Naive thymus-derived CD4-positive, alpha-beta T cell (primary cell): ENCODE measurements at places on chromosomes 6 and 20.

GRCh38 chr6:89501222-89501621 lies 68.3 kb downstream of the ANKRD6 start:
- DNase-seq = no peak

GRCh38 chr20:16007164-16007563 lies 566.1 kb downstream of the KIF16B start:
- DNase-seq = no peak

- DNase-seq = no peak
Measured at GRCh38 chr20:59247731-59248684, 52.4 kb upstream of the EDN3 start.

DNA sequence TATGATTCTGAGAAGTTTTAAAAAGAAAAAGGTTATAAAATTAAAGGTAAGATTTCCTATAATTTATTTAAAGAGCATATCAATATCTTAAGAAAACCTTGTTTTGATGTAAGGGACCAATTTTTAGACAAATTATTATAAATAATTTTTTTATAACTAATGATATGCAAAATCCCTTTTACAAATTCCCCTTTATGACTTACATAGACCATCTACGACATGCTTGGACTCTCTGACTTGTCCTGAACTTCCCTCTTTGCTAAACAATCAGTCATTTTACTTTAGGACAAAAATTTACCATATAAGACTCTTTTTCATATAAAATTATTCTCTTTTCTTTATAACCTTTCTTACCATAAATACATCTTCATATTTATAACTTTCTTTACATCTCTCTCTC lies 15.3 kb upstream of the ANGPT4 start:
- no peak for DNase-seq

DNA sequence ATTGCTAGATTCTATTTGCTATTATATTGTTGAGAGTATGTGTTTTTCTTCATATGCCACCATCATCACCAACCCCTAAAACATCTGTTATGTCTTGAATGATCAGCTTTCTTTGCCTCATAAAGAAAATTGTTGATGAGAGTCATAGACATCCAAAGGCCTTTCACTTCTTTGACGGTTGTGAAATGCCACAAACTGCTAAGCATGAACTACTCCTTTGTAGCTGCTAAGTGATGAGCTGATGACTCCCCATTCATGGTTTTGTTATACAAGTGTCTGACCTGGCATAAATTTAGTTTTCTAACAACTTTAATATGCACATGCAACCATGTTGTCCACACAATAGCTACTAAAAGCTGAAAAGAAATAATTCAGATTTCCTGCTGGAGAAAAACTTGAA lies 684 bp upstream of the MED23 start:
- no peak for DNase-seq

DNA sequence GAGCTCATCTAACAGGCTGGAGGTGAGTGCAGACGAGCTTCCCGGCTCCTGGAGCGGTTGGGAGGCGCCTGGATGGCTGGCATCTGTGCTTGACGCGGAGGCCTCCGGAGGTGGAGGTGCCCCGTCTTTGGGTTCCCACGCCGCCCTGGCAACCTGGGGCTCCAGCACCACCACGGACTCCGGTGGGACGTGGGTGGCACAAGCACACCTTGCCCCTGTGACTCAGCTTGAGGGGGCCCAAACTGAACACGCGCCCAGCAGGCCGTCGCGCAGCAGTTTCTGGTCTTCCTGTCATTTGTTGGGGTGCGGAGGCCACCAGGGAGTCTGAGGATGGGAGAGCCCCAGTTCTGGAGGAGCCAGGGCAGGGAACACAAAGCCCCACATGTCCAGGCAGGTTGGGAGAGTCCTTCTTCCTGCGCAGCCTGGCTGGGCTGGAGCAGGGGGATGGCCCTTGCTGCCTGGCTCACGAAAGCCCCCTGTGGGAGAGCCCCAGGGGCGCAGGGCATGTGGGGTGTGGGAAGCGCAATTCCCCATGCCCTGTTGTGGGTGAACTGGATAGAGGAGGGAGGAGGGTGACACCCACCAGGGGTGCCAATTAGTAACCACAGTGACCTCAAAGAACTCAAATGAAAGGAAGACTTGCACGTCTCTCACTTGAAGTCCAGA lies 1378.6 kb upstream of the DEFB115 start:
- DNase-seq = no peak

DNA sequence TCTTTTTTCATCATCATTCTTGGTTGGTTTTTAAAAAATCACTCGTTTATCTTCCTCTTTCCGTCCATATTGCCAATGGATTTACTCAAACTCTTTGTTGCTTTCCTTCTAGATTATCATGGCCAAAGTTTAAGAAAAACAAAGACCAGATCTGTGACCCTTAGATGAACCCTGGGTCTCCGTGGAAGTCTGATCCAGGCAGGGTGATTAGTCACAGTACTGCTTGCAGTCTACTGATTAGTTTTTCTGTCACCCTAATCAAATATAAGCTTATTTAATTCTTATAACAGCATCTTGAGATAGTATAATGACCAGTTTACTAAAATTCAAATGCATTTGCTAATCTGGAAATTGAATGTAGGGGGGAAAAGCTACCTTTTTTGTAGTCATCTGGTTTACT lies 6.0 kb upstream of the SMIM28 start:
- DNase-seq = no peak

- no peak for DNase-seq
Measured at GRCh38 chr6:79305020-79305419, 70.5 kb upstream of the HMGN3 start.

GRCh38 chr20:24118441-24119175 lies 130.0 kb upstream of the GGTLC1 start:
- DNase-seq = no peak

GRCh38 chr6:37648465-37649330 lies 49.0 kb downstream of the MDGA1 start:
- DNase-seq = peak; percentile 42

- DNase-seq = no peak
Measured at GRCh38 chr6:125302840-125303511, 1.2 kb upstream of the HDDC2 start.

DNA sequence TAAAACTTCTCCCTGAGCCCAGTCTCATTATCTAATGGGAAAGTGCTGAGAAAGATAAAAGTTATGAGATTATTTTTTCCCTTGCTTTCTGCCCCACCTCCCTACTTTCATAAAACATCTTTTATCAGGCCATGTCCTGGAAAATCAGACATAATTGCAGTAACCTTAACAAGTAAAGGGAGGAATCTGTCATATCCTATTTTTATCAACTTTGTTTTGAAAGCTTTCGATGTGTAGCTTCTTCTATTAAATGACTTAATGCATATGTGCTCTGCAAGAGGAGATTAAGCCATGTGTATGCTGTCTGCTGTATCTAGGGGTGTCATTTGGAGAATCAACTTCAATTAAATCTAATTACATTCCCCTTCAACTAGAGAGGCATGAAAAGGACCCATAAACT lies 408.9 kb downstream of the CBLN4 start:
- DNase-seq = no peak

GRCh38 chr20:38581013-38581412 lies at the start of gene ADIG:
ADIG (plus strand) TSS chr20:38581197; CDS start chr20:38581251, 54 bp downstream.
- DNase-seq = no peak

GRCh38 chr6:82371799-82372546 lies 8.4 kb downstream of the TPBG start:
- no peak for DNase-seq

GRCh38 chr6:138198430-138199091 lies 19.7 kb downstream of the PBOV1 start:
- DNase-seq = no peak

GRCh38 chr6:148218542-148219258 lies 123.9 kb upstream of the SASH1 start:
- no peak for DNase-seq

- DNase-seq = no peak
Measured at GRCh38 chr6:15509335-15509933, 153.4 kb downstream of the DTNBP1 start.

GRCh38 chr6:112470376-112470775 lies 123.2 kb downstream of the RFPL4B start:
- no peak for DNase-seq

GRCh38 chr6:54768494-54768893 lies 78.1 kb upstream of the FAM83B start:
- no peak for DNase-seq

DNA sequence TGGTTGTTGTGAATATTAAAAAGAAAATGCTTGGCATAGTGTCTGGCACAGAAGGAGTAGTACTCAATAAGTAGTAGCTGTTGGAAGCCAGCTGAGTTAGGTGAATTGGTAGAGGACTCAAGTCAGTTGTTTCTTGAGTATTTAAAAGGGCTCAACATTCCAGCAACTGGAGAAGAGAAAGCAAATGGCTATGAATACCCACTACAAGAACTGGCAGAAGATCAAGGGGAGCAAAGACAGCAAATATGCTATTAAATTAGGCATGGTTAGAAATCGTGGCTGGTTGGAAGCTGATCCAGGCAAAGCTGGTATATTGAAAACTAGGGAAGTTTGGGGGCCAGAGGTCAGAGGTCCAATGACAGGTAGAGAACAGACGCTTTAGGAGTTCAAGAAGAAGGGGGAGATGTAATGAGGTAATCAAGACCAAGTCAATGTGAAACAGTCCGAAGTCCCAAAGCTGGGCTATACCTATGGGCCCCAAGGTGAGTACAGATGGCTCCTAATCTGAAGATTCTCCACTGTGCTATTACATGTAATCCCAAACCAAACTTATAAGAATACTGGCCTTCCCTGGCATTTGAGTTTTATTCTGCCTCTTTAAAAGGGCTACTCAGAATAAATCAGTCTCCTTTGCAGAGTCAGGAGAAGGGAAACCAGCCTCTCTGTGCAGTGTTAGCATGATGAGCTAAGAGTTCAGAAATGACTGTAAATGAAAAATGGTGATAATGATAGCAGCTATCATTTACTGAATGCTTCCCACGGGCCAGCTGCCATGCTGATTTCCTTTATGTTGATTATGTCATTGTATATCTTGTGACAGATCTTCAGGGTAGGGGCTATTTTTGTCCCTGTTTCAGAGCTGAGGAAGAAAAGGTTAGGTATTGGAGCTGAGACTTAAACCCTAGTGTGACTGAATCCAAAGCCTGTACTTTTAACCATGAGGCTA lies 122.3 kb downstream of the ANKS1A start:
- no peak for DNase-seq

DNA sequence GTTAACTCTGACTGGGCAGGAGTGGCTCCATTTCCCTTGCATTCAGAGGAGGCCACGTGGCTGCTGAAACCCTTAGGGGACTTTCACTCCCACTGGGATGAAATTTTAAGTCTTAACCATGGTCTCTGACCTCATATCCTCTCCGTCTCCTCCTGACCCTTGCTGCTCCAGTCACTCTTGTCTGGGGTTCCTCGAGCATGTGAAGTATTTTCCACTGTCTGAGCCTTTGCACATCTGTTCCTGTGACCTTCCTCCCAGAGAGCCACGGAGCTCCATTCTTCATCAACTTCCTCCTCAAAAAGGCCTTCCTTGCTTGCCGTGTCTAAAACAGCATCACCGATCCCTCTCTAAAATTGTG lies 153.0 kb upstream of the UST start:
- DNase-seq = no peak

DNA sequence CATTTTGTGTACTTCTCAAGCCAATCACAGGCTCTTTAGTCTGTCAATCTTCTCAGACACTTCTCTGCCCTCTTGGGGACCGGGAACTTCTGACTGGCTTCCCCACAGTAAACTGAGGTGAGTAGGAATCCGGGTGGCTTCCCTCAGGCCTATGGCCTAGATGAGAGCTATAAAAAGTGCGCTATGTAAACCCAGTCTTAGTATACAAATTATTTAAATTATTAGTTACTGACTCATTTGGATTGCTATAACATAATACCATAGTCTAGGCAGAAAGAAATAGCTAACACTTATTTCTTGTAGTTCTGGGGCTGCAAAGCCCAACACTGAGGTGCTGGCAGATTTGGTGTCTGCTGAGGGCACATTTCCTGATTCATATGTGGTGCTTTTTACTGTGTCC lies 109.2 kb upstream of the MCHR2 start:
- DNase-seq = no peak
